ENCODE measurements at places on chromosomes 7 and 10. TPM values are rescaled to one million over a fixed set of nuclear protein-coding genes. Genes with fewer than 3 reads are reported as not detected.

- DNase-seq = no peak
- peaks cover 30% of the 10 kb centered on the region for H3K4me1 ChIP-seq
- H3K4me3 ChIP-seq = no peak overlapping the region
- H3K36me3 ChIP-seq = no peaks in the 10 kb centered on the region
Measured at GRCh38 chr10:101828766-101829551, 10.7 kb upstream of the OGA start.

DNA sequence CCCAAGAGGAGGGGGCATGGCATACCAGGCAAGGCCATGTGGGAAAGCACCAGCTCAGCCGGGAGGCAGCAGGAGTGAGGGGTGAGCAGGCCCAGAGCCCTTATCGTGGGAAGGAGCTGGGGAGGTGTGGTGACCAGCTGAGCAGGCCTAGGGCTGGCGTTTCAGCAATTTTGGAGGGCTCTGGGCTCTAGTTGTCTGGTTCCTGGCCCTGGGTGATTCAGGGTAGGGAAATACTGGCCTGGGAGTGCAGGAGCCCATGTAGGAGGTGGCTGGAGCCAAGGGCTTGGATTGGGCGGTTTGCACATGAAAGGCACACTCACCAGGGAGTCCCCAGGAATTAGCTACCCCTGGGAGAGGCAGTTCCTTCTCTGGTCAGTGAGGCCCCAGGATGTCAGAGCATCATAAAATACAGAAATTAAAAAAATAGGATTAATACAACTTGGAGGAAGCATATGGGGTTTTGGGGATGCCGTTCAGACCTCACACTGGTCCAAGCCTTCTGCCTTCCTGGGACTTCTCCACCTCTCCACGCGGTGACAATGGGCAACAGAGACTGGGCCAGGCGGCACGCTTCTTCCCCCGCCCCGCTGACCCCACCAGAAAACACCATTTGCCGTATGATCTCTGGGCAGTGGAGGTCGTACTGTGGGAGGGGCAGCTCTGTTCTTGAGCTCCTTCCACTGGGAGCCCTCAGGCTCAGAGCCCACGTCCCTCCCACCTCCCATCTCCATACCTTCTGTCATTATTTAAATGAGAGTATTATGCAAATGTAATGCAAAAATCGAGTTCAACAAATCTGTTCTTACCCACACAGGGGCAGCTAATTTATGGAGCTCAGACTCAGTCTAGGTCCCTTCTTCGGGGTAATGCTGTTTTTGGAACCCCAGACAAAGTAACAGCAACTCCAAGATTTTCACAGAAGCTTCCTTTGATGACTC is 133.0 kb upstream of the FAM20C start:
- DNase-seq = no peak
- H3K27me3 ChIP-seq = no peaks in the 10 kb centered on the region
- H3K27ac ChIP-seq = no peak overlapping the region
- H3K4me3 ChIP-seq = no peak overlapping the region

DNA sequence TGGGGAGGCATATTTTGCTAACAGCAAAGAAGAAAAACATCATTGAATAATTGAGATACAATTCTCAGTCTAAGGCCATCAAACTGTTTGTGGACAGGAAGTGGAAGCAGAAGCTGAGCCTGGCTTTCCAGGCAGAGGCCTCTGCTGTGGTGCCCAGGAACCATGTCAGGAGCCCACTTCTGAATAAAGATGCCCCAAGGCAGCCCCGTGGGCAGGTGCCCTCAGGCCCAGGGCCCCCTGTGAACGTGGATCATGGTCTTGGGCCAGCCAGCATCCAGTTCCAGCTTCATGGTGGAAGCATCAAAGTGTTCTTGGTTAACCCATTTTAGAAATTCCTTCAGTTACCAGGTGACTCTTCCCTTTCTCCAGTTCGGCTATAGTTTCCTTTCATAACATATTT is 346.8 kb downstream of the PTPRN2 start:
- no peak for DNase-seq
- H3K4me3 ChIP-seq = no peak overlapping the region
- no peaks in the 10 kb centered on the region for H3K27me3 ChIP-seq
- no peaks in the 10 kb centered on the region for H3K36me3 ChIP-seq

DNA sequence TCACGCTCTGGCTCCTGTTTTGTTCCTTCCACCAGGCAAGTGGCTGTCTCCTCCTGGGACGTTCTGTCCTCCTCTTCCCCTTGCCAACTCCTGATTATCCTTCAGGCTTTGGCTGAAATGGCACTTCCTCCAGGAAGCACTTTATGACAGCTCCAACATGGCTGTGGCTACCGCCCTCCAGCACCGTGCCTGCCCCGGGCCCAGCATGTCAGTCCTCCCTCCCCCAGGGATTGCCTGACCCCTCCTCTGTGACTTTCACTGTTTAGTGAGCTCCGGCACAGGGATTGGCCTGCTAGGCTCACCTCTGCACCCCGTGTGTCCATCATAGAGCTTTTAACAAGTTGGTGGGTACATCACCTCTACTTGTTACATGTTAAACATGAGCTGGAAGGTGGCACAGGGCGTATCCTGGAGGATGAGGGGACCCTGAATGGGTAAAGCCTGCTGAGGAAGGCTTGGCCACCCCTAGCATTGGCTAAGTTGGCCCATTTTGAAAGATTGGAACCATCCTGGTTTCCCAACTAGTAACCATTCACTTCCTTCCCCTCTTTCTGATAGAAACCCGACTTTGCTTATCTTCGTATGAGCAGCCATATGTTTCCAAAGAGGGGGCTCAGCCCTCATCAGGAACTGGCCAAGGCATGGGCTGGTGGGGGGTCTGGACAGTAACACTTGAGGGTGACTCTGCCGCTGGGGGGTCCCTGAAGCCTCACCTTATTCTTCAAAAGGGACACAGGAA is 10.5 kb upstream of the ADAMTS14 start:
- no peak overlapping the region for H3K4me3 ChIP-seq
- H3K27ac ChIP-seq = no peak overlapping the region
- H3K27me3 ChIP-seq = no peaks in the 10 kb centered on the region
- no peak for DNase-seq
- H3K4me1 ChIP-seq = no peaks in the 10 kb centered on the region

GRCh38 chr7:157438121-157439025 is 101.6 kb downstream of the DNAJB6 start:
- H3K27ac ChIP-seq = no peak overlapping the region
- H3K4me1 ChIP-seq = no peaks in the 10 kb centered on the region
- no peaks in the 10 kb centered on the region for H3K27me3 ChIP-seq
- no peaks in the 10 kb centered on the region for H3K36me3 ChIP-seq
- no peak for DNase-seq

GRCh38 chr10:93475871-93476270 is 6.3 kb downstream of the MYOF start:
- no peak overlapping the region for H3K27ac ChIP-seq
- H3K27me3 ChIP-seq = no peaks in the 10 kb centered on the region
- H3K36me3 ChIP-seq = no peaks in the 10 kb centered on the region
- no peak overlapping the region for H3K4me3 ChIP-seq
- DNase-seq = no peak

- no peaks in the 10 kb centered on the region for H3K27me3 ChIP-seq
- no peak overlapping the region for H3K27ac ChIP-seq
- H3K4me3 ChIP-seq = no peak overlapping the region
- peaks cover 5% of the 10 kb centered on the region for H3K4me1 ChIP-seq
- no peaks in the 10 kb centered on the region for H3K36me3 ChIP-seq
Measured at GRCh38 chr7:133027397-133027796, 54.5 kb downstream of the CHCHD3 start.

GRCh38 chr10:60565492-60565891 is 175.8 kb upstream of the ANK3 start:
- no peak for DNase-seq
- no peaks in the 10 kb centered on the region for H3K36me3 ChIP-seq
- no peaks in the 10 kb centered on the region for H3K4me1 ChIP-seq
- H3K27ac ChIP-seq = no peak overlapping the region
- H3K4me3 ChIP-seq = no peak overlapping the region

DNA sequence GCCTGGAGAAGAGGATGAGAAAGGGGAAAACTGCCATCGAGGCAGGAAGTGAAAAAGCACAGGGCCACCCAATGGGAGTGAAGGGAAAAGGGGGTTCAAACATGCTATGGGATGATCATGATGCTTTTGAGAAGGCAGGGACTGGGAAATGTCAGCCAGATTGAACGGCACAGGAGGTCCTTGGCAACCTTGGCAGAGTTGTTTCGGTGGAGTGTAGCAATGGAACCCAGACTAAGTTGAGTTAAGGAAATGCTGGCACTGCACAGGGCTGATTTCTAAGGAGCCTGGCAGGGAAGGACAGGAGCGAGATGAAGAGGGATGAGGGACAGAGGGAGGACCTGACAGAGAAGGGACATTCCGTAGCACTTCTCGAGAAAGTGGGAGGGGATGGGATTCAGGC is 101.4 kb downstream of the PIP4K2A start:
- H3K27me3 ChIP-seq = no peaks in the 10 kb centered on the region
- peak overlapping the region; percentile 89 for H3K27ac ChIP-seq
- H3K36me3 ChIP-seq = peaks cover 19% of the 10 kb centered on the region
- no peak overlapping the region for H3K4me3 ChIP-seq

- H3K27ac ChIP-seq = no peak overlapping the region
- peaks cover 2% of the 10 kb centered on the region for H3K36me3 ChIP-seq
- H3K27me3 ChIP-seq = no peaks in the 10 kb centered on the region
- DNase-seq = no peak
Measured at GRCh38 chr7:45007106-45007505, 7.1 kb downstream of the CCM2 start.

- no peaks in the 10 kb centered on the region for H3K36me3 ChIP-seq
- no peaks in the 10 kb centered on the region for H3K4me1 ChIP-seq
- DNase-seq = no peak
- H3K27ac ChIP-seq = no peak overlapping the region
Measured at GRCh38 chr7:135348493-135348892, 114.9 kb downstream of the STRA8 start.

DNA sequence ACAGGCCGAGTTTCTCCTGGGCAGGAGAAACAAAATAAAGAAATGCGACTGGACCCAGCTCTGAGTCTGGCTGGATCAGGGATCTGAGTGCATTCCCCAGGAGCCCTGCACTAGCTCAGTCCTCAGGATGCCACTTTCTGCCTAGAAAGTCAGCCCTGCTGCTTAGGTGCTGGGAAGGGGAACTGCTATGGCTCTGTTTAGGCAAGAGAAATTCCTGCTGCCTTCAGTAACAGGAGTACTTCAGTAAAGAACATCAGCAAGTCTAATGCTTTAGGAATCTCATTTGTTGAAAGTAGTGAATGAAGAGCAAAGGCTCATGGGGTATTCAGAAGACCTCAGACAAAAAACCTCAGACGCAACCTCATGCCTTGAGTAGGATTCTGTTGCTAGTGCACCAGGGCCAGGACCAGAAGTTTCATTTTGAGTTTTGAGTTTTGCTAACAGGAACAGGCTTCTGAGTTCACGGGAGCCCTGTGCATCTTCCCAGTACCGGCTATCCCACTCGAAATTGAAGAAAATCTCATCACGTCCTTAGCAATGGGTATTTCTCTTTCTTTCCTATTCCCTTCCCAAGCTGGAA is 170.8 kb upstream of the CDCA7L start:
- no peak overlapping the region for H3K27ac ChIP-seq
- DNase-seq = no peak
- no peaks in the 10 kb centered on the region for H3K27me3 ChIP-seq
- no peaks in the 10 kb centered on the region for H3K4me1 ChIP-seq

DNA sequence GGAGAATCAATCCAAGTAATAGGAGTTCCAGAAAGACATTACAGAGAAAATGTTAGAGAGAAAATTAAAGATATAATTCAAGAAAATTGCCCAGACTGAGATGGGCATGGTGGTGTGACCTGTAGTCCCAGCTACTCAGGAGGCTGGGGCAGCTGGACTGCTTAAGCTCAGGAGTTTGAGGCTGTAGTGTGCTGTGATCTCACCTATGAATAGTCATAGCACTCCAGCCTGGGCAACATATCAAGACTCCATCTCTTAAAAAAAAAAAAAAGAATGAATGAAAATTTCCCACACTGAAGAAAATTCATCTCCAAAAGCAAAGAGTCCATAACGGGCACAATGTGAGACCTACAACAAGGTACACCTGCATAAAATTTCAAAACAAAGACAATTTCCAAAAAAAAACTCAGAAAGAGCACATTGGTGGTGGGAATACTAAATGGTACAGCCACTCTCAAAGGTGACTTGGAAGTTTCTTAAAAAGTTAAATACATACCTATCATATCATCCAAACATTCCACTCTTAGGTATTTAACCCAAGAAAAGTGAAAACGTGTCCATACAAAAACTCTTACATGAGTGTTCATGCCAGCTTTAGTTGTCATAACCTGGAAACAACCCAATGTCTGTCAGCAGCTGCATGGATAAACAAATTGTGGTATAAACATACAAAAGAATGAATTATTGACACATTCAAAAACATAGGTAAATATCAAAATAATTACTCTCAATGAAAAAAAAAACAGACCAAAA is 6.9 kb upstream of the RGS10 start:
- H3K27ac ChIP-seq = no peak overlapping the region
- no peak for DNase-seq
- no peaks in the 10 kb centered on the region for H3K4me1 ChIP-seq
- no peak overlapping the region for H3K4me3 ChIP-seq

DNA sequence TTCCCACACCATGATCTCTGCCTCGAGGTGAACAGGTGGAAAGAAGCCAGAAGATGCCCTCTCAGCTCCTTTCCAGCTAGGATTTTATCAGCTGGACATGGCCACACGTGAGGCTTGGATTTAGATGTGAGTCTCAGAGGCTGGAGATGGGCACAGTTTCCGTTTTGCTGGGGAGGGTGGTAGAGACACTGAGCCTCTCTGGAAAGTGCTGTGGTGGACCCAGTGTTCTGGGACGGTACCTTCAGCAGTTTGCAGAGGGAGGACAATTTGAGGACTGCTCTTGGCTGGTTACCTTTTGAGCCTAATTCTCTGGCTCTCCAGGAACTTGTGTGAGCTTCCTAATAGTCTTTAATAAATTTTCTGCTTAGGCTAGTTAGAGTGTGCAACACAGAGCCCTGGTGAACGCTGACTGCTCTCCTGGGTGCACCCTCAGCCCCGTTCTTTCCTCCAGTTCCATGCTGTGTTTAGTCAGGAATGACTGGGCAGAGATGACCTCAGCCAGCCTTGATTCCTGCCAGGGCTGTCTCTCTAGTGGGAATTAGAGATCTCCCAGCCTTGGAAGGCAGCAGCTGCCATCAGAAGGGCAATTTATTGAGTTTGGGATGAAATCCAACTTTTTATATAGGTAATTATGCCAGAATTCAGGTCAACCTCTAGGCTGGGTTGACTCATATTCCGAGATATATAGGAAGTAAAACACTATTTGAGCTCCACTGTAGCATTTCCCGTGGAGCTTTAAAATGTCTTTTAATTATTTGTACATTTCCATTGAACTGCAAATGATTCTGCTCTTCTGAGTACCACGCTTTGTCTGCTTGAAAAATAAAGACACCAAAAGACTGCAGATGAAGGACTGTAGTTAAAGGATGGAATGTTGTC is 103.9 kb downstream of the GATA3 start:
- H3K27ac ChIP-seq = no peak overlapping the region
- DNase-seq = no peak
- H3K36me3 ChIP-seq = no peaks in the 10 kb centered on the region
- H3K27me3 ChIP-seq = no peaks in the 10 kb centered on the region
- H3K4me3 ChIP-seq = no peak overlapping the region
- no peaks in the 10 kb centered on the region for H3K4me1 ChIP-seq

GRCh38 chr10:74677951-74678350 is 148.4 kb upstream of the KAT6B start:
- no peak overlapping the region for H3K4me3 ChIP-seq
- H3K36me3 ChIP-seq = peaks cover 8% of the 10 kb centered on the region
- no peak overlapping the region for H3K27ac ChIP-seq
- H3K27me3 ChIP-seq = no peaks in the 10 kb centered on the region

The INMT gene
- total RNA-seq = 1.0 TPM

The NYAP1 gene
- total RNA-seq = 0.13 TPM
